Sigmoid colon (tissue), 7 donors: ENCODE measurements at places on chromosomes 1 and 21.

DNA sequence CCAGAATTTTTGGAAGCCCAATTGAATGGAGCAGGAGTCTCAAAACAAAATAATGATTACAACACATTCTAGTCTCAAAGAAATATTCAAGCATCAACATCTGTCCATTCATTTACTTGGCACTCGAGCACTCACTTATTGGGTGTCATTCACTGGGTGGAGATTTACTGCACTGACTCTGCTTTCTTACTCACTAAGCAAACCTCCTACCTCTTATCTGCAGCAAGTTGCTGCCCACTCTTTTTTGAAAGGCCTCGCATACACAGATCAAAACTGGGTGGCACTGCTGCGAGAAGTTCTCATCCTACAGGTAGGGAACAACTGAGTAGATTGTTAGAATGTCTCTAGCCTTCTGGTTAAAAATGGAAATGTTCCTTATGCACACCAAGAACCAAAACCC lies 18.0 kb downstream of the RHBDL2 start:
- DNase-seq = no peak

GRCh38 chr1:7642781-7643529 lies 128.1 kb upstream of the VAMP3 start:
- DNase-seq = no peak

DNA sequence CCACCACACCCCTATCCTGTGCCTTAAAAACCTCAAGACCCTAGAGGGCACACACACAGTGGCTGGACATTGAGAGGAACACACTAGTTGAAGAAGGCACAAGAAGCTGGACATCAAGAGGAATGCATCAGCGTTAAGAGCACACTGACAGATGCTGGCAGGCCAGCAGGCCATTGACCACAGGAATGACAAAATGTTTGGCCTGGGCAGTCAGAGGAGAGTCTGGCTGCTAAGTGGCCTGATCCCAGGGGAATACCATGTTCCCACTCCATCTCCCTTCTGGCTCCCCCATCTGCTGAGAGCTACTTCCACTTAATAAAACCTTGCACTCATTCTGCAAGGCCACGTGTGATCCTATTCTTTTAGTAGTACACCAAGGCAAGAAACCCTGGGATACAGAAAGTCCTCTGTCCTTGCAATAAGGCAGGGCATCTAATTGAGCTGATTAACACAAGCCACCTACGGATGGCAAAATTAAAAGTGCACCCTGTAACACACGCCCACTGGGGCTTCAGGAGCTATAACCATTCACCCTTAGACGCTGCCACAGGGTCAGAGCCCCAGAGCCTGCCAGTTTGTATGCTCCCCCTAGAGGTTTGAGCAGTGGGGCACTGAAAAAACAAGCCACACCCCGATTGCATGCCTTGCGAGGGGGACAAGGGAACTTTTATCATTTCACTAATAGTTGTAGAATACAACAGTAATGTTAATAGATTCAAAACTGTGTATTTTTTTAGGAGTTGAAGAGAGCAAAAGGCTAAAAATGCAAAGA lies 1216.1 kb upstream of the NCAM2 start:
- no peak for DNase-seq

- DNase-seq = no peak
Measured at GRCh38 chr21:23455676-23456075, 2151.6 kb downstream of the MRPL39 start.

DNA sequence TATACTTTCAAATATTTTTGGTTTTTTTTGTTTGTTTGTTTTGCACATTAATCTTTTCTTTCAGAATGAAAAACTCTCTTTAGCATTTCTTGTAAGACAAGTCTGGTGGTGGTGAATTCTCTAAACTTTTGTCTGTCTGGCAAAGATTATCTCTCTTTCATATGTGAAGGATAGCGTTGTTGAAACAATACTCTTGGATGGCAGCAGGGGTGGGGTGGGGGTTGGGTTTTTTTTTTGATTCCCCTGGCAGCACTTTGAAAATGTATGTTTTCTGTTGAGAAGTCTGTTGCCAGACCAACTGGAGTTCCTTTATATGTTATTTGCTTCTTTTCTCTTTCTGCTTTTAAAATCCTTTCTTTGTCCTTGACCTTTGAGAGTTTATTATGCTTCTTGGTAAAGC lies 160.2 kb downstream of the VAV3 start:
- no peak for DNase-seq

DNA sequence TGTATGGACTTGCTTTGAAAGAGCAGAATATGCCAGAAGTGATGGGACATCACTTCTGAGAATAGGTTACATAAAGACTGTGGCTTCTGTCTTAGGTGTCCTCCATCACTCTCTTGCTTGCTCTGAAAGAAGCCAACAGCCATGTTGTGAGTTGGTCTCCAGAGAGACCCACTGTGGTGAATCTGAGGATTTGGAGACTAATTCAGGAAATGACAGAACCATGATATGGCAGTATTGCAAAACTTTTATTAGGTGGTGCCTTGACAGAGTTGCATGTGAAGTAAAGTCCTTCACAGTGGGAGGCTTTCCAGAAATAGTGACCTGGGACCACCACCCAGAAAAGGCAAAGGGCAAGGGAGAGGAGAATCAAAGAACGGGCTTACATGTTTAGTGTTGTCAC lies 628.6 kb downstream of the KCNT2 start:
- DNase-seq = no peak

DNA sequence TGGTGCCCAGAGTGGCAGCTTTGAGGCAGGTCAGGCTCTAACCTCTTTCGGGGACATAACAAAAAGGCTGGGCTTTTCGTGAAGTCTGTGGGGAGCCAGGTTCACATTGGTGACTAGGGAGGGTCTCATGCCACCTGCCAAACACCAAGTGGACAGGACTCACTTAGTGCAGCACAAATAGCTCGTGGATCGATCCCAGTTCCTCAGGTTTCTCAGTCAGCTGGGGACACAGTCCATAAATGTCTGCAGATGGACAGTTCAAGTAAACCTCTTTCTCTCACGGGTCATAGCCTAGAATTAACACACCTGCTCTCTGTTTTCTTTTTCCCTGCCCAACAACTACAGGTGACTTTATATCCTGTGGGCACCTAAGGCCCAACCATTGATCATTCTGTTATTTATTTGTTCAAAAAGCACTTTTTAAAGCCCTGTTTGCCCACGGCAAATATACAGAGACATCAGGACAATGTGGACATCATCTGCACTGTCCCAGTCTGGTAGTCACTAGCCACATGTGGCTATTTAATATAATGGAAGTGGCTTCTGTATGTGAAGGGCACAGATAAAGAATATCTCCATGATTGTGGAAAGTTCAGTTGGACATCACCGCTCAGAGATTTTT lies 53.5 kb downstream of the CAPN2 start:
- no peak for DNase-seq

GRCh38 chr1:2445162-2445822 lies 30.8 kb upstream of the PLCH2 start:
- DNase-seq = no peak

DNA sequence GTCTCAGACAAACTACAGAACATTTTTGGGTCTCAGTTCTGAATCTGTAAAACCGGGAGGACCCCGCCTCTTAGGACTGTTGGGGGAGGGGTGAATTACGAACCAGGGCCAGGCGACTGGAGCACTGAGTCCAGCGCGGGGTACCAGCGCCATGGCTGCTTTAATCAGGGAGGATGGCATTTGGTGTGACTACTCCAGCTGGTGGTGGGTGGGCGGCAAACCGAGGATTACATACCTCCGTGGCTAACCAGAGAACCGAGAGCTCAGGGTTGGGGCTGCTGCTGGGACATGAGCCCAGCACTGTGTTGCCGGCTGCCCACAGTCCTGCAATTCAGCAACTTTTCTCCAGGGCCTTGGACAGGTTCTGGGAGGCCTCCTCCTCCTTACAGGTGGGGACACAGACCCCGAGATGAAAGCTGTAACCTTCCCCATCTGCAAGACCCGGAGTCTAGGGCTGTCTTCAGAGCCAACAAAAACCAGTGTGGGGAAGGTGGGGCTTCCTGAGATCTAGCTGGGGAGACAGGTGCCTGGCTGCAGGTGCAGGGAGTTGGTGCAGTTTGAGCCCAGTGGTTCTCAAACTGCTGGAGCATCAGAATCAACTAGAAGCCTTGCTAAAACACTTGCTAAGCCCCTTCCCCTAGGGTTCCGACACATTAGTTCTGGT lies 273.5 kb downstream of the FOXD2 start:
- peak; percentile 25 for DNase-seq

DNA sequence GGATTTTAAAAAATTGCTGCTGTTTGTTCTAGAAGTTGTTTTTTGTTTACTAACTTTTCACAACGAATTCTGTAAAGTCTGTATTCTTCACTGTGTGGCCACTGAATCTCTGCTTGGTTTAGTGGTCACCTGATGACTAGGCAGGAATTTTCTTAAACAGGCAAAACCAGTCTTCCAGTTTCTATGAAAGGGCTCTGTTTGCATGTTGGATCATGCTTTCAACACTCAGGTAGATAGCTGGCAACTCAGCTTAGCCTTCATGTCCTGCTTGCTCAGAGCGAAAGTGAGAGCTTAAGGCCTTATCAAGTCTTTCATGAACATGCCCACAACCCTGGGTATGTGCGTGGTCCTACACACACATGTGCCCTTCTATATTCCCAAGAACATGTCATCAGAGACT lies 52.4 kb upstream of the CCDC190 start:
- DNase-seq = no peak

DNA sequence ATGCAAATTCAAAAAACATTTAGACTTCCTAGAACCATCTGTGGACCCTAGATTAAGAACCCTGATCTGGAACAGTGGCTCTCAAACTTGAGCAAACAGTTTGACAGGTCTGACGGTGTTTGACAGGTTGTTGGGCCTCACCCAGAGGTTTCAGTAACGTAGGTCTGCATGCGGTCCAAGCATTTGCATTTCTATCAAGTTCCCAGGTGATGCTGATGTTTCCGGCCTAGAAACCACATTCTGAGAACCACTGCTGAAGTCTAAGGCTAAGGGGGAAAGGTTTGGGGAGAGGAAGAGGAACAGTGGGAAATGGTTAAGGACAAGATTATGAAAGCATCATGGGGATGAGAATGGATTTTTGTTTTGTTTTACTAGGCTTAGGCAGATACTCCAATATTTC lies 48.6 kb downstream of the MDM4 start:
- DNase-seq = no peak

GRCh38 chr1:12372761-12373160 lies 142.9 kb downstream of the VPS13D start:
- DNase-seq = no peak

GRCh38 chr1:179812501-179813292 lies 64.9 kb downstream of the TOR1AIP2 start:
- DNase-seq = no peak

DNA sequence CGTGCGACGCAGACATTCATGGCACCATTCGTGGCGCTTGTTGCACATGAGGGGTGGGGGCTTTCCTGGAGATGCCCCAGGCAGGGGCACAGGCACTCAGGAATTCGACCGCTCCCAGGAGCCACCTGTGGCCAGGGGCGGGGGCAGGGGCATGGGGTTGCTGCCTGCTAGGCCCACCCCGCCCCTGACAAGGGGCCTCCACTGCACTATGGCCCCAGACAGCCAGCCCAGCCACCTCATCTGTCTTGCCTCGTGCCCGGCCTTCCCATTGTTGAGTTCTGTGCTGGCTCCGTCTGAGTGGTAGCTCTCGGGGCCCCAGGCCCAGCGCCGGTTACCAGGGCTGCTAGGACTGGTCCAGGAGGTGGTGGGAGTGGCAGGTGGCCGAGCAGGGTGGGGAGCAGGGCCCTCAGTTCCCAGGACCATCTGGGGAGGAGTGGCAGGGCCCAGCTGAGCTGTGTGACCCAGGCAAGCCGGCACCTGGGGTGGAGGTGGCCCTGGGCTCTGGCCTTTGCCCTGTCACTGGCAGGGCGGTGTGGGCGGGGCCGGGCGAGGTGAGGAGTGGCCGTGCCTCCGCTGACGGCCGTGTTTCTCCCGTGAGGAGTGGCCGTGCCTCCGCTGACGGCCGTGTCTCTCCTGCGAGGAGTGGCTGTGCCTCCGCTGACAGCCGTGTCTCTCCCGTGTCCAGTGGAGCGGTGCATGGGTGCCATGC lies 1.9 kb downstream of the PLCH2 start:
- no peak for DNase-seq

DNA sequence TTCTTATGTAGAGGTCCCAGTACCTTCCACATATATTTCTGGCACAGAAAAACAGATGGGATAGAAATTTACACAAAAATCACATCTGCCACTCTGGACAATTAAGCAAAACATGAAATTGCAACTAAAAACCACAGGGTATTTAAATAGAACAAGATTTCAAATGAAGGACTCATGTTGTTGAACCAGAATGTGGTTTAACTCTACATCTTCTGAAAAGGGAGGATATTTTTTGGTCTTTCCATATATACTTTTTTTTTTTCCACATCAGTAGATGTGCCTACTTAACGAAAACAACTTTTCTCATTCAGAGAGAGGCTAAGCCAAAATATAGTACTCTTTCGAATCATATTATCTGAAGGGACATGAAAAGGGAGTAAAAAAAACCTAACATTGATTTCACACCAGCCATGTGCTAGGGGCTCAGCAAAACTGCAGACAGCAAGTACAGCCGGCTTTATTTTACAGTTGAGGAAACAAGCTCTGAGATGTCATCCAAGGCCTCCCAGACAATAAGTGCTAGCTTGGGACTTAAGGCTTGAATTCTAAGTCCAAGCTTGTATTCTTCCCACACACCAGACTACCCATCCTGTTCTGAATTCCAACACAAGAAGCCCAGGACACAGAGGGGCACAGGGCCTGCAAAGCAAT lies 208.9 kb downstream of the PBX1 start:
- DNase-seq = no peak

DNA sequence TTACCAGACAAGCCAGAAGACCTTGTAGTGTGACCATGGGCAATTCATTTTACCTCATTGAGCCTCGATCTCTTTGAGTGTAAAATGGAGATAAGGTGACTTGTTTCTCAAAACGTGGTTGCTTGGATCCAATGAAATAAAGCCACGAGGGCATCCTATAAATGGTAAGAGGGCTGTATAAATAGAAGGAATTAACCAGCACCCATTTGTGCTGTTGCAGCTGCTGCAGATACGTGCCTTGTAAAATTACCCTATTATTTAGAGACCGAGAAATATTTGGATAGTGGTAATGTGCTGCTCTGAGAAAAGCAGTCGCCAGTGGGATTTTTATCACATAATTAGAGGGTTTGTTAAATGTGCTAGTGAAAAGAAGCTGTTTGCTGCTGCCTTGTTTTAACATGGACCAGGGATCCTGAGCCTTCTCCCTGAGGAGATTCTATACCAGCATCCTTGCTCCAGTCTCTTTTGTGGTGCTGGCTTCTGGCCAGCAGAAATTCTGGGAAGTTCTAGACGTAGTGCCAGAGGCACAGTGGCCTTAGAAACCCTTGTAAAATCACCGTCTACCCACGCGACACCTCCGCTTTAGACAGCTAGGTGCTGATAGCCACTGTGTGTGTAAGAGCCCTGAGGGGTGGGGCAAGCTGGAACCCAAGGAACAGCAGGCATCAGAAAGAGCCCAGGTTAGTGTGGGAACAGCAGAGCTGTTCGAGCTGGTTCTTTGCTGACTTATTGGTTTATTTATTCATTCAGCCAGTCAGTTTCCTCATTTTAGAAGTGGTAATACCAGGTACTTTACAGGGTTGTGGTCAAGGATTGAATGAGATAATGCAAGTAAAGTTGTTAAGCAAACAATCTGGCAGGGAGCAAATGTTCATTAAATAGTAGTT lies 137.5 kb downstream of the NOS1AP start:
- peak; percentile 71 for DNase-seq
